Frontal cortex (tissue), 4 donors: ENCODE measurements at places on chromosomes 11 and 22. TPM values are rescaled to one million over a fixed set of nuclear protein-coding genes. Genes with fewer than 3 reads are reported as not detected.
A peak's percentile ranks its signal among the peaks of the same experiment; 100 is the strongest.

GRCh38 chr11:15159085-15159484, 44.4 kb downstream of the INSC start:
- DNase-seq: no peak

C11orf42 gene
- total RNA-seq: not detected

DNA sequence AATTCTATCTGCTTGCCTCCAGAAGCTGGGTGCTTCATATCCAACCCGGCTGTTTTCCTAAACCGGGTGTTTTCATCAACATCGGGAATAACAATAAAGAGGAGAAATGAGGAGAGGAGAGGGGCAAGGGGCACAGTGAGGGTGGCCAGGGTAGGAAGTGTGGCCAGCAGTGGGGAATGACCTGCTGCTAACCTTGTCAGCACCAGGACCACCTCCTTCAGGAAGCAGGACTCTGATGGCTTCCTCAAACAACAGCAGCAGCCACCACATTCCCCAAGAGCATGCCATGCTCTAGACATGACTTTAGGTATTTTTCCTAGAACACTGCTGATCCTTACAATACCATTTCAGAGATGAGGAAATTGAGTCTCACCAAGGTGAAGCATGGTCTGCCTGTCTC, 52.4 kb downstream of the TPBGL start:
- no peak for DNase-seq

DNA sequence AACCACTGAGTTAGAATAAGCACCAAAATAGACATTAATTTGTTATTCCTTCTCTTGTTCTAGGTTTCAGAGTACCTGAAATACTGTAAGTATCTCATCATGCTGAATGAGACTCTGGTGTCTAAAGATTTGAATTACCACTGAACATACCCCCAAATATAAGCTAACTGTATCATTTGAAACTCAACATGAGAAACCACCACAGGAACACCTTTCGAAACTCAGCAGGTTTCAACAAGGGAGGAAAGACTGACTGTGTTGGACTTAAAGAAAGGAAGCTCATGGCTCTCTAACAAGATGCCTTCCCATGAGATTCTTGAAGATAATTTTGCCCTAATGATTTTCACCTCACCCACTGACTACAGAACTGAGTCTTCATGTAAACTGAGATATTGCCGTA, 37.0 kb downstream of the PRCP start:
- no peak for DNase-seq

DNA sequence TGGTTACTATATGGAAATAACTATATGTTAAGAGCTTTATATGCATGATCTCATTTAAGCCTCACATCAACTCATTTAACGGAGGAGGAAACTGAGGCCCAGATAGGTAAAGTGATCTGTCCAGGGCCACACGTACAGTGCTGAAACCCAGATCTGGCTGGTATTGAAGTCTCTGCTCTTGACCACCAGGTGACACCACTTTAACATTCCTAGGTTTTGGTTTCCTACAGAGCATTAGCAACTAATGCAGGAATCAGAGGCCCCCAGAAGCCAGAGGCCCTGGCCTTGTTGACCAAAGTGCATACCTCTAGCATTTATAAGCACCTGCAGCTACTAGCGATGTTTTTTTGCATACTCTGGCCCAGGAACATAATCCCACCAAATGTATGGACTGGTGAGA, 12.9 kb upstream of the LIMK2 start:
- DNase-seq: no peak

DNA sequence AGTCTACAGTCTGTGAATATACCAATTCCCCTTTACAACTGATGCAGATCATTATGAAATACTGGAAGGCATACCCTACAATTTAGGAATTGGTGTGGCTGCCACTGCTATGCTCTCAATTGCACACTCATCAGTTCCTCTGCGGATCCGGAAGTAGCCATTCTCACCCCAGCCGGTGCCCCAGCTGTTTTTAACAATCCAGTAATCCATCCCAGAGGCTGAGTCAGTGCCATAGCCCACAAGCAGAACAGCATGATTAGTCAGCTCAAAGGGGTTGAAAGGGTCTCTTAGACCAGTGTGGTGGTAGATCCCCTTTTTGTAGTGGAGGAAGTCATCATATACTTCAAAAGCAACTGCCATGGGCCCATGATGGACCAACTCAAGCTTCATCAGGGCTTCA, 43.6 kb downstream of the CTSC start:
- DNase-seq: no peak

TPBGL gene
- total RNA-seq: not detected

GRCh38 chr22:19514831-19515565, 9.2 kb downstream of the CLDN5 start:
- no peak for DNase-seq

GRCh38 chr11:108975026-108975425, 310.2 kb downstream of the DDX10 start:
- no peak for DNase-seq

DNA sequence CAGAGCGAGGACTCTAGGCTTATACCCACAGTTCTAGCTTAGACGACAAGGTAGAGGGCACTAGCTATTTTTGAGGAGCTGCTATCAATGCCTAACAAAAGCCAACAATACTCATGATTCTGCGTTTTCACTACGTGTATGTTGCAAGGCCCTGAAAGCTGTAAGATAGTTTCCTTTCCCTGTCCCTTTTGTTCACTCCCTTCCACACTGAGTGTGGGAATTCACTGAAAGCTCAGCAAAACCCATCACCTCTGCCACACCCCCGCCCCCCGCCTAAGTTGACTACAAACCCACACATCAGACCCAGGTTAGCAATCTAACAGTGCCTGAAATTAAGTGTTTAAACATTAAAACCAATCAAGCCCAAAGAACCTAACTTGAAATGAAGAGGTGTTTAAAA, 6.2 kb upstream of the LDLRAD3 start:
- DNase-seq: no peak

DNA sequence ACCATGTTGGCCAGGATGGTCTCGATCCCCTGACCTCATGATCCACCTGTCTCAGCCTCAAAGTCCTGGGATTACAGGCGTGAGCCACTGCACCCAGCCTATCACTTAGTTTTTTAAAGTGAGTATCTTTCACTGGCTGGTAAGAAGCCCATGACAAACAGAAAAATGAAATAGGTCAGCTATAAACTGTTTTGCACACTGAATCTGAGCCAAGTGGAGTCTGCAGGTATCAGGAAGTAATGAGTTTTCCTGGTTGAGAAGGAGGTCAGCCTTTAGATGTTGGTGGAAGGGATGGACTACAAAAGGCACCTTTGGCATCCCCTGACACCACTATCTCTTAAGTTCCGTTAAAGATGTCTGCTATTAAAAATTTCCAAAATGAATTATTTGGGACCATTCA, 345.1 kb downstream of the AASDHPPT start:
- DNase-seq: no peak

- no peak for DNase-seq
Measured at GRCh38 chr11:61034111-61034510, 62.6 kb downstream of the CD6 start.

OR56A1 gene
- under 0.01 TPM for total RNA-seq

CDC42BPG gene
- total RNA-seq: under 0.01 TPM

DNA sequence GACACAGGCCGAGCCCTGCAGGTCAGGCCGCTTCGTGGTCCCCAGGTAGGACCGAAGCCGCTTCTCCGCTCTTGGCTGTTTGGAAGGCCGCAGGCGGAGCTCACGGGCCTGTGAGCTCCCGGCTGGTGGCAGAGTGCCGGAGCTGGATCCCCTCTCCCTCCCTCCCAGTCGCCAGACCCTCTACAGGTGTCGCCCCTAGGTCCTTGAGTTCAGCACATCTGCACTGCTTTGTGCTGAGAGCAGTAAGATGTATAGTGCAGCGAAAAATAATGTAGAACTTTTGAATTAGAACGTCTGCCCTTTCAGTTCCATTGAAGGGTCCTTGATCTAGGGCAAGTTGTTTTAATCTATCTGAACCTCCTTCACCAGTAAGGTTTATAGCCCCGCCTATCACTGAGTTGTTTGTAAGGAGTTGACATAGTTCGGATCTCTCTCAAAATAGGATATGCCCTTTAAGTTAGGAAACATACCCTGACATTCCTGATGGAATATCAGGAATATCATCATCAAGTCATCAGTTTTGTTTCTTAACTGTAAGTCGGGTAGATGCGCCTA, 419 bp downstream of the ANKRD49 start:
- DNase-seq: no peak

- DNase-seq: no peak
Measured at GRCh38 chr22:21764038-21764804, 28.6 kb upstream of the YPEL1 start.

- no peak for DNase-seq
Measured at GRCh38 chr11:123238297-123238696, 43.2 kb upstream of the CLMP start.

DNA sequence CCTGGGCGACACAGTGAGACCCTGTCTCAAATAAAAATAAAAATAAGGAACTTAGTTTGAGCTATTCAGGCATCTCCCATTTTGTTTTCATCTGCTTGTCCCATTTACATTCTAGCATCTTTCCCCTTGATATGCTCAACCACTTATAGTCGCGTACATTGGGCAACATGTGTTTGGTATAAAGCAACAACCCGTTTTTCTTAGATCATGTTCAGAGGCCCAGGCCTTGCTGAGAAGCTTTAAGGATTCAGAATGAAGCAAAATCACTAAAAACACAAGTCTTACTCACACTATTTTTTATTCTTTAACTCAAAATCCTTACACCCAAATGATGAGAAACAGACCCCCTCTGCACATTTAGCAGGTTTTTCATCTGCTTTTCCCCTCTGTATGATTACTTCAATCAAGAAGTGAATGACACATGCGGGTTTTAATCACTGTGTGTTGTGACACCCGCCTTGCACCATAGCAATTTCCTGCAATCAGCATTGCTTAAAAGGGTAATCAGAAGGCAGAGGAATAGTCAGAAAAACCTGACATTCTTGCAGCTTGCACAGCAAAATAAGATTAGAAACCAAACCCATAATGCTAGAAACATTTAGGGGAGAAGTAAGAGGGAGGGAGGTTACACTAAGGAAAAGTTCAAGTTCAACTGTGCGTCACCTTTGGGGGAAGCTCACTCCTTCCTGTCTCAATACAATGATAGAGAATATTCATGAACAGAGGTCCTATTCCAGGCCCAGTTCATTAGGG, 25.9 kb downstream of the ALG9 start:
- DNase-seq: no peak

- DNase-seq: no peak
Measured at GRCh38 chr11:104328512-104328907, 164.6 kb upstream of the PDGFD start.

- DNase-seq: no peak
Measured at GRCh38 chr22:19822301-19823117, 32.2 kb downstream of the GNB1L start.

- peak; percentile 80 for DNase-seq
Measured at GRCh38 chr11:76680518-76681425, 10.2 kb upstream of the LRRC32 start.

- no peak for DNase-seq
Measured at GRCh38 chr11:113926273-113927197, 21.9 kb downstream of the HTR3B start.

TYR gene
- not detected for total RNA-seq

DNA sequence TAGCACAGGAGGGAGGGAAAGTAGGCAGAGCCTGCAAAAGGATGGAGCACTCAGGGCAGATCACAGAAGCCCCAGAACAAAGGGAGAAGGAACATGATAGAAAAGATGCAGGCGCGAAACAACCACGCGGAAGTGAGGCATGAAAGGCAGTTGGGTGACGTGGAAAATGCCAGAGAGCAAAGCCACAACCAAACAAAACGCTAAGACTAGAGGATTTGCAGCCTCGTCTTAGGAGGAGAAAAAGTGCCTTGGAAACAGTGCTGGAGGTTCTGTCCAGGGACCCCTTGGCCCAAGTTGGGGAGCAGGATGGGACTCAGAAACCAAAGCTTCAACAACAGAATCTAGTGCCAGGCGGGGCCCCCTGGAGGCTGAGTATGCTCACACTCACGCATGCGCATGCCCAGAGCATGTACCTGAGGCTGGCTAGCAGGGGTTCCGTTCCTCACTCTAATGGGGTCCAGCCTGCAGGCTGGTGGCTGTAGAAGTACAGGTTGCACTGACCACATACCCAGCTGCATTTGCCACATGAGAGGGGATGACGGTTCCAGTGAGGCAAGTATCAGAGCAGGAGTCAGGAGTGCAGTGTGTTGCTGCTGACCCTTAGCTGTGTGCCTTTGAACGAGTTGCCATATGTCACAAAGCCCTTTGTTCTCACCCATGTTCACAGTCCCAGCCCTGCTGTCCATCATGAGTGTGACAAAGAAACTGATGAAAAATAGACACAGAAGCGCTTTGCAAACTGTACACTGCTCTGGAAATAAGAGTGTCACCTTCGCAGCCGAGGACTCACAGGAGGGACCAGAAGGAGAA, 568.6 kb upstream of the CADM1 start:
- DNase-seq: no peak

GRCh38 chr11:92357344-92357743, 132.7 kb downstream of the FAT3 start:
- DNase-seq: no peak

- no peak for DNase-seq
Measured at GRCh38 chr22:47571616-47572015, 809.2 kb downstream of the TBC1D22A start.

DNA sequence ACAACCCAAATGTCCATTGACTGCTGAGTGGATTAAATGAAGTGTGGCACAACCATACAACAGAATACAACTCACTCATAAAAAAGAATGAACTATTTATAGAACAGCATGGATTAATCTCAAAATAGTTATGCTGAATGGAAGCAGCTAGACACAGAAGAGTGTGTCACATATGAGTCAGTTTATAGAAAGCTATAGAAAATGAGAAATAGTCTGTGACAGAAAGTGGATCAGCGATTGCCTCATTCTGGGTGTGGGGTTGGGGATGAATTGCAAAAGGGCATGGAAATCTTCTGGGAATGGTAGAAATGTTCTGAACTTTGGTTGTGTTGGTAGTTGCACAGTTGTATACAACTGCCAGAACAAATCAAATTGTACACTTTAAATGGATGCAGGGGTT, 37.4 kb downstream of the PRR5L start:
- DNase-seq: no peak

GRCh38 chr11:66719111-66719872, 9.7 kb downstream of the SPTBN2 start:
- DNase-seq: no peak

- no peak for DNase-seq
Measured at GRCh38 chr11:40175980-40176379, 1283.5 kb downstream of the LRRC4C start.

DNA sequence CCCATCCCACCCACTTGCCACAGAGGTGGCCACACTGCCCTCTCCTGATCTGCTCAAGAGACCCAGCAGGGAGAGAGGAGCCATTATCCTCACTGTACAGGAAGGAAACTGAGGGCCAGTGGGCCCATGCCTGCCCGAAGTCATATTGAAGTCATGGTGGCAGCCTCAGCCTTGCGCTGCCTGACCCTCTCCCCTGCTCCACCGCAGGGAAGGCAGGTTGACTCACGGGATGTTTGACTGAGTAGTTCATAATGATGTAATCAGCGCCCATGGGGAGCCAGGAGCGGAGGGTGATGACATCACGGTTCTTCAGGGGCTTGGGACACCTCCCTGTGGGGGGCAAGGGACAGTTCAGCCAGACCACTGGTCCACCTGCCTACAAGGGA, 6.1 kb upstream of the ARAP1 start:
- DNase-seq: no peak

TBX1 gene
- not detected for total RNA-seq
